DMS79 treated with DMSO at 0.1 percent for 48 hours (cell line): ENCODE measurements at places on chromosomes 1 and 21.

GRCh38 chr1:27087371-27088220, 67.3 kb downstream of the SLC9A1 start:
- DNase-seq, result no peak

DNA sequence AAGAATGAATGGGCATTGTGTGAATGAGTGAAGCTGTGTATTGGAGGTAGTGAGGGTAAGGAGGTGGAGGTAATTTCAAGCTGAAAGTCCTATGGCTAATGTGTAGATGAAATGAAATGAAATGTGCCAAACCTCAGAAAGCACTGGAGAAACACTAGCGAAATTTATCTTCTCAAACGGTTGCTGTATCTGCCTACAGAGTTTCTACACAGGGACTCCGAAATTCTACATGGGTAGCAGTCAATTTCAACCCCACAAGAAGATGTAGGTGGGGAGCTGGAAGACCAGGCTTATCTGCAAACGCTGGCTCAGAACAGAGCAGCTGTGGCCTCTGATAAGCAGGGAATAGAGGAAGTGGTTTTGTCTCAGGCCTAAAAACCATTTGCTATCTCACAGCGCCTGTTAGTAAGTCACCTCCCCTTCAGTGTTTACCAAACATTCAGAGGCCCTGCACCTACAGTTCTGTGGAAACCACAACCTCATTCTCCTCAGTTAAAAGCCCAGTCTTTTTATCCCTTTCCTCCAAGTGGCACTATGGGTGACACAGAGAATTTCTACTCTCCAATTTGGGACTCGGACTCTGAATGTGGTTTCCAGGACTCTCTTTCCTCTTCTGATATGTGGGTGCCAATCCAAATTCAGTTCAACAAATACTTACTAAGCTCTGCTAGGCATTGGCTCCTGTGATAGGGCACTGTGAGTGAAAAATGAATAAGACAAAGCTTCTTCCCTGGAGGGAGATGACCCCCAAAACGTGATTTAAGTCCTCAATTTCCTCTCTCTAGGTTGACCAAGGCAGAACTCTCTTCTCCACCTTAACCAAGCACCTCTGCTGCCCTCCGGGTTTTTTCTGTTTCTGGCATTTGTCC, 17.2 kb upstream of the SLAMF6 start:
- DNase-seq, result no peak

DNA sequence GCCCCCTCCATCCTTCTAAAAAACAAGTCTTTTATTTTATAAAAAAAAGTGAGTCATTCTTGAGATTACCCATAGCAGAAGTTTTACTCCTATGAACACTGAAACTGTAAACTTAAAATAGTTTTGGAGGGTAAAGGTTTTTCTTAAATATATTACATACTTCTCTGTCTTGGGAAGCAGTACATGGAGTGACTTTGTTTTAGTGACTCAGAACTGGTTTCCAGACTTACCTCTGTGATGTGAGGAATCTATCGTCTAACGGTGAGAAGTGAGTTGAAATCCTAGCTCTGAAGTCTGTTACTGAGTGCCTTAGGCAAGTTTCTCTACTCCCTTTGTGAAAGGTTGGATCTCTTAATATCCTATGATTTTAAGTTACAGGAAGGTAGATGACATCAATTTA, 176.3 kb upstream of the POU3F1 start:
- no peak for DNase-seq

GRCh38 chr1:14954210-14954609, 199.3 kb upstream of the TMEM51 start:
- DNase-seq, result no peak

GRCh38 chr1:89958851-89959654, 35.9 kb upstream of the ZNF326 start:
- DNase-seq, result no peak

- DNase-seq, result no peak
Observed at GRCh38 chr1:240720976-240721375, 109.0 kb upstream of the GREM2 start.

DNA sequence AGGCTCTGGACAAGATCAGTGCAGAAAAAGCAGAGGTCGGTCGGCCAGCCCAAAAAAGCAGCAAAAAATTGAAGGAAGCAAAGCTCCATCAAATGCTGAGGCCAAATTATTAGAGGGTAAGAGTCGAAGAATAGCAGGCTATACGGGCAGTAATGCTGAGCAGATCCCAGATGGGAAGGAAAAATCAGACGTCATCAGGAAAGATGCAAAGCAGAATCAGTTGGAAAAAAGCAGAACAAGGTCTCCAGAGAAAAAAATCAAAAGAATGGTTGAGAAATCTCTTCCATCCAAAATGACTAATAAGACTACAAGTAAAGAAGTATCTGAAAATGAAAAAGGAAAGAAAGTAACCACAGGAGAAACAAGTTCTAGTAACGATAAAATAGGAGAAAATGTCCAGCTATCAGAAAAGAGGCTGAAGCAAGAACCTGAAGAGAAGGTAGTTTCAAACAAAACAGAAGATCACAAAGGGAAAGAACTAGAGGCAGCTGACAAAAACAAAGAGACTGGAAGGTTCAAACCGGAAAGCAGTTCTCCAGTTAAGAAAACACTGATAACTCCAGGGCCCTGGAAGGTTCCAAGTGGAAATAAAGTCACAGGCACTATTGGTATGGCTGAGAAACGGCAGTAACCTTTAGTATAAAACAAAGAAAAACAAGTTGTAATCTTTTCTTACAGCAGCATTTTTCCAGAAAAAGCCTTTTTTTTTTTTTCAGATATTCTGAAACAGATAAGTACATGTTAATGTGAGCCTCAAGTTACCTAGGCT, 75.7 kb downstream of the PHTF1 start:
- DNase-seq, result no peak
